ENCODE measurements at places on chromosomes 2 and 18.

- DNase-seq: peak; percentile 91
Observed at GRCh38 chr2:96816127-96816835, at the start of gene CNNM3. TSS of gene CNNM3 (plus strand) at chr2:96816268. CDS start at chr2:96816278, 10 bp downstream.

GRCh38 chr18:72544092-72544886 is at the start of gene CBLN2:
TSS of gene CBLN2 (minus strand) at chr18:72544342. CDS start at chr18:72542160, 2,182 bp downstream.
- peak; percentile 50 for DNase-seq

DNA sequence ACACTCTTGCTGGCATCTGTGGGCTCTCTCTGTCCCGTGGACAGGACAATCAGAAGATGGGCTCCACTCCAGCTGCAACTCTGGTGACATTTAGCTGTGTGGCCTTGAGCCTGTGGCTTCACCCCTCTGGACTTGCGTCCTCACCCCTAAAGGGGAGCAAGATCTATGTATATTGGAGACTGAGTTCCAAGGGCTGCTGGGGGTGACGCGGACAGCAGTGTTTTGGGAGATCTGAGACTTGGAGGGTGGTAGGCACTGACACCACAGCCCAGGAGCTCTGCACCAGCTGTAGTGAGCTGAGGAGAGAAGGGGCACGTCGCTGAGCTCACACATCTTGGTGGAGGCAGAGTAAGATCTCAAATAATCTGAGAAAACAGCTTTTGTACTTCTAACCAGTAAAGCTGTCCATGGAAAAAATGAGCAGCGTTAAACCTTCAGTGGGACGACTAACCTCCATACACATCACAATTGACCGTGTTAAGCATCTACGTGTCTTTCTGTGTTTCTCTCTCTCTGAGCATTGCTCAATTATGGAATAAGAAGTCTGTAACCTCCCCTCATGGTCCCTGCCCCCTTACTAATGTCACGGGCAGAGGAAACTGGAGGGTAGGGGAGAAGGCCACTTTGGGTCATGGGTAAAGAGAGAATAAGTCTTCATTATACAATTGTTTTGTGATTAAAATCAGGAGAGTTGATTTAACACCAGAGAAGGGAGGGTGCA is 85.8 kb downstream of the SH3RF3 start:
- no peak for DNase-seq

- peak; percentile 12 for DNase-seq
Observed at GRCh38 chr18:48030616-48031480, 100.4 kb upstream of the SMAD2 start.

- no peak for DNase-seq
Observed at GRCh38 chr2:120720231-120720630, 15.4 kb upstream of the GLI2 start.

DNA sequence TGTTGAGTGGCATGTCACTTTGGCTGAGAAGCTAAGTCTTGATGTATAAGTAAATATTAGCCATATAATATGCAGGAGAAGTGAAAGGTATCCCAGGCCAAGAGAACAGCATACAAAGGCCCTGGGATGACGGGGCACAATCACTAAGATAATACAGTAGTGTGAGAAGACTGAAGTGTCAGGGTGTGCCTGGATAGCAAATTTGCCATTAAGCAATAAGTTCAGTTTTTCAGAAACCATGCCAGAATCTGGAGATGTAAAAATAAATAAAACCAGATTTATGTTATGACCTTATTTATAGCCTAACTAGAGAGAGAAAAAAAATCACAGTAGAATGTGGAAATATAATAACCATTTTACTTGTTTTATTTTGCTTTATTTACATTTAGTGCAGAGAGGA is 1858.7 kb upstream of the CELF4 start:
- DNase-seq: no peak

DNA sequence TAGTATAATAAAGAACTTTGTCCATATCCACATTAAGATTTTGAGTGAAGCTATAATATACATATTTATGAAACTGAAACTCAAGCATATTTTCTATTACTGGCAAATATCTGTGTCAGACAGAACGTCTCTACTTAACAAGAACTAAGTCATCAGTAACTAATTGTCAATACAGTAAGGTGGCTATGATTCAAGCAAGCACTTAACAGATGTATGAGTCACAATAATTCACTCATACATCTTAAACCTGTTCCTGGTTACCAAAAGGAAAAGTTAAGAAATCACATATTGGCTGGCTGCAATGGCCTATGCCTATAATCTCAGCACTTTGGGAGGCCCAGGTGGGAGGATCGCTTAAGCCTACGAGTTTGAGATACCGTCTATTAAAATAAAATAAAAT is 96.0 kb downstream of the SOS1 start:
- no peak for DNase-seq

DNA sequence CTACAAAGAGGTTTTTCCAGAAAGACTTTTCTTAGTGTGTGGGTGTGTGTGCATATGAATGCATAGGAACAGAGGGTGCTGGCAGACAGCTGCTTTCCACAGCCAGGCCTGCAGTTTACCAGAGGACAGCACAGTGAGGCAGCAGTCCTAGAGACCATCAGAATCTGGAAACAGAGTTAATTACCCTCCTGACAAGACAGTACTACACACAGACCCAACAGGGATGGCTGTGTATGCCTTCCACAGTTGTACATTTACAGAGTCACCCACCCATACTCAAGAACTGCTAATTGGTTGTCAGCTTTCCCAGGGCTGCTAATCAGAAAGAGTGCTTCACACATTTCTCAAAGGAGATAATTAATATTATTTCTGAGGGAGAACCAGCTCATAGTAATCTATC is 104.7 kb downstream of the FEZ2 start:
- DNase-seq: no peak

- DNase-seq: no peak
Observed at GRCh38 chr2:8633186-8633734, 48.6 kb upstream of the ID2 start.

DNA sequence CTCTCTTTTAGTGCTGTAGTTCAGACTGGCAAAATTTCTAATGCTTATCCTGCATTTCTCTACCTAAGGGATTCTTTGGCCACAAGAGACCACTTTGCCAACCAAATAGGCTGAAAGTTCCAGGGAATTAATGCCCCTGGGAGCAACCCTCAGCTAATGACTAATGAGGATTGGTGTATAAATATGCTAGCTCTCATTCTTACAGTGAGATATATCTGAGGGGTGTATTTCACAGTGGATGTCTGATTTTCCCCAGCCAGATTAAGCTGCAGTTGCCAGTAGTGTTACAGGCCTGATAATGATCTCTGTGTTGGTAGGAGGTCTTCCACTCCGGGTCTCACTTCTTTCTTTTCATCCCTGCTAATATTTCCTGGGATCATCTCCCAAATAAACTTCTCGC is 90.4 kb downstream of the GULP1 start:
- DNase-seq: no peak

DNA sequence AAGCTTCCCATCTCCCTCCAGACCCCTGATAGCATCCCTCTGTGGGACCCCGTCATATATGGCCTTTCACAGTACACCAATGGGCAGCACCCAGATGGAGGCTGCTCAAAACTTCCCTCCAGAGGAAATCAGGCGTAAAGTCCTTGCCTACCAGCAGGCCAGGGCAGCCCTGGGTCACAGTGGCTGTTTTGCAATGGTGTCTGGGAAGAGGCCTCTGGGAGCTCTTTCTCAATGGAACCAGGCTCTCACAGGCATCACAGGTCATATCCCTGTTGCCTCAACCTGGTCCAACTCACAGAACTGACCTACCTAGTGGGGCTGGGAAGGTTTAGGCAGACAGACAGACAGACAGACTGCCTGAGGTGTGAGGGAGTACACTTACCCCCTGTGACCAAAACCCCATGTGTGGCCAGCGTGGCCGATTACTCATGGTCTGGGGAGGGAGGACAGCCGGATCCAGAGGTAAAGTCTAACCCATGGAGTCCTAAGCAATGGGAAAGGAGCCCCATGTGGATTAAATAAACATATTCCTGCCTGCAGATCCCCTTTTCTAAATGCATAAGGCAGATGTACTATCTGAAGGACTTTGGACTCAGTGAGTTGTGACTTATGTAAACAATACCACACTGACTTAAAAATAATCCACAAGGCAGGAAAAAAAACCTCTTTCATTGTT is 58.2 kb downstream of the BCL2L11 start:
- no peak for DNase-seq

GRCh38 chr2:25632396-25632795 is 41.0 kb downstream of the DTNB start:
- no peak for DNase-seq

DNA sequence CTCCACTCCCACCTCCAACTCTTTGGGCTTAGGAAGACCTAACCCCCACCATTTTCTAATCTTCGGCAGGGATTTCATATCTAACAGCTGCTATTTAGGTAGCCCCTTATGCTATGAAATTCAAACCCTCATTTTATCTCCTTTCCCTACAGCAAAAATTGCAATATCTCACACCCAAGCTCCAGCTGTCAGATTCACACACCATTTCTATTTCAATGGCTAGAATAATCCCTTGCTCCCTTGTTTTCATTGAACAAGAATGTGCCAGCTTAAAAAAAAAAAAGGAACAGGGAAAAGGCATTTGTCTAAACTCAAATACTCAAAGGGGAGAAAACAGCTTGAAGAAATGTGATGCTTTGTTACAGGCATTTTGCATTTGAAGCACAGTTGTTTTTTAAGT is 850.6 kb upstream of the ACVR2A start:
- DNase-seq: no peak

DNA sequence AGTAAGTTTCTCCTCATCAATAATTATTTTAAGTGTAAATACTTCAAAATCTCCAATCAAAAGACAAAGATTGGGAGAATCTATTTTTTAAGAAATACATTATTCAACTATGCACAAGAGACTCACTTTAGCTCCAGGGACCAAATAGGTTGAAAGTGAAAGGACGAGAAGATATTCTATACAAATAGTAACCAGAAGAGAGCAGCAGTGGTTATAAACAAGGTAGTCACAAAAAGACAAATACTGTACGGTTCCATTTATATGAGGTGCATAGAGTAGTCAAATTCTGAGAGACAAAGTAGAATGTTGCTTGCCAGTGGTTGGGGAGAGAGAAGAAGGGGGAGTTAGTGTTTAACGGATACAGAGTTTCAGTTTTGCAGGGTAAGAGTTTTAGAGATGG is 69.8 kb downstream of the POU3F3 start:
- no peak for DNase-seq

GRCh38 chr18:12772111-12772510 is 69.3 kb downstream of the PSMG2 start:
- DNase-seq: no peak

GRCh38 chr2:69177063-69177771 is 164.2 kb downstream of the ANTXR1 start:
- DNase-seq: no peak

DNA sequence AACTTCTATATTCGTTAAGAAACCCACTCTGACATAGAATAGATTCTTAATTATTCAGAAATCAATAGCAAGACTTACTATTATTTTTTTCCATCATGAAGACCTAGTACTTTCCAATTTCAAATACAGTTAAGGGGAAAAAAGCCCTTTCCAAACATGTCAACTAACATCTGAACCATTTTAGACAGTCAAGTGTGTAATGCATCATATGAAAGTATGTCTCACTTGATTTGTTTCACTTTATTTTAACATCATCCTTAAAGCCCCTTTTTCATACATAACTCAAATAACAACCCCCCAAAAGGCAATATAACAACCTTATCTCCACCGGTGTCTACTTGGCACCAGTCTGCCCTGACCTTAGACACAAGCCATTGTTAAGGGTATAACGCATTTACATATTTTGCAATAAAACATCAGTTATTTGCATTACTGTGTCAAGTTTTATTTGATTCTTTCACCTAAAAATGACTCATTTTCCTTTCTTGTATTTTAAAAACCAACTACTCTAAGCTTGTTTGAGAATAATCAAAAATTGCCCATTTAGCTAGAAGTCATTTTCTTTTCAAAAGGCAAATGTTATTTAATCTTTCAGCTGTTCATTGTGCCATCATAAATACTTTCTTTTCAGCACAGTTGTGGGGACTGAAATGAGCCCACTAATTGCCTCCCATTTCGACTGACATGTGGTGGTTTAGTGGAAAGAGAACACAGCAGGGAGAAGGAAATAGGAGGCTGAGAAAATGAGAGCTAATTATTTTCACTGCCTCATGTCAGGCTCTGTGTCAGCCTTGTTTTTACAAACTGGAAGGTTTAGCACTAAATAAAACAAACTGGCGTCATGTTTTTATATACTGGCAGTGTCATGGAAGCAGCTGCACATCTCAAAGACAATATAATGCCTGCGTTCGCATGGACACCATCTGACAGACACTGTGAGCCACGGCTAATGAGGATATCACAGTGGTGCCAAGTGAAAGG is 104.7 kb upstream of the CDCA7 start:
- DNase-seq: no peak

GRCh38 chr2:133497270-133497893 is 70.9 kb downstream of the NCKAP5 start:
- DNase-seq: no peak

DNA sequence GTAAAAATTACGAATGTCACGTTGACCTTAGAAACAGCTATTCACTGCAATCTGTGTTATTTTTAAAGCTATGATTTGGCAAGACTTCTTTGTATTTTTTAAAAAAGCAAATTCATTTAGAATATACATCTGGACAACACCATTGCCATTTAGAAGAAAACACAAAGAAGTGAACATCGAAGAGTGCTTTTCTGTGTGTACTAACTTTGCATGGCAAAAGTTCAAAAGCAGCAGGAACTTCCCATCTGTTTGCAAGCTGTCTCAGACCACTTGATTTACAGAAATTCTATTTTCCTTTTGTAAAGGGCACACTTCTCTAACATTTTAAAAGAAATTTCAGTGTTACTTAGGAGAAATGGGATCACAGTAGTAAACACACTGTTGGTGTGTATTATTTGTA is 145.9 kb downstream of the CALCRL start:
- DNase-seq: no peak

- DNase-seq: no peak
Observed at GRCh38 chr2:182324665-182325064, 102.2 kb downstream of the PDE1A start.

GRCh38 chr2:9846554-9846953 is 3.3 kb downstream of the TAF1B start:
- DNase-seq: no peak

GRCh38 chr2:188308483-188308882 is 16.8 kb downstream of the GULP1 start:
- DNase-seq: no peak

- DNase-seq: no peak
Observed at GRCh38 chr2:213627054-213627710, 342.9 kb downstream of the SPAG16 start.

GRCh38 chr18:54607213-54608027 is 16.4 kb downstream of the DYNAP start:
- DNase-seq: no peak

DNA sequence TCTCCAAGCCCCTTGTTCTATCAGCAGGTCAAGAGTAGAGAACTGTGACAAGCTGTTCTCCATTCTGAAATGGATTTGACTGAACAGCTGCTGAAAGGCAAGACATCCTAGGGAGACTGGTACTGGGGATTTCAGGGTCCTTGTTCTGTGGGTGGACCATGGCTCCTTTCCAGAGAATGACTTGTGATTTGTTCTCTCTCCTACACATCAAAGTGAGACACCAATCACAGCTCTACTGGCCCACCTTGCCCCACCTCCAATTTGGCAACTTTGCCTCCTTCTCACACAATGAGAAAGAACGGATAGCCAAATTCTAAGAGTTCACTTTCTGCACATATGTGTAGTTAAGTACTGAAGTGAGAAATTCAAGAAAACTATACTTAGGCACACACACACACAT is 67.4 kb downstream of the BCL11A start:
- DNase-seq: no peak

Measured in GDM1 (cell line).